ENCODE measurements at places on chromosomes 1 and 21.

- no peak for DNase-seq
These were observed 159.1 kb upstream of the USP24 start for GRCh38 chr1:55374216-55374615.

DNA sequence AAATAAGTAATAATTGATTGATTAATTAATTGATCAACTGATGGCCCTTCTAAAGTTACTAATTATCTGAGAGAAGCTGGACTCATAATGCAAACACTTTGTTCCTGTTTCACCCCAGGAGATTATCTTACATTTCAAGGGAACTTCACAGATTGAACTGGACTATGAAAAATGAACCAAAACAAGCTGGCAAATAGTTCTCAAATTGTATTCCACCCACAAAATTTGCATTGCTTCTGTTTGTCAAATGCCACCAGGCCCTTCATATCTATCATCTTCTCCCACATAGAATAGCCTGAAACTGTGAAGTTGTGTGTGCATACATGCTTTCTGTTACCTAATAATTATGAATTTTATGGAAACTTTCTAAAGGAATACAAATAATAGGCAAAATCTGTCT lies 104.0 kb downstream of the ZNF281 start:
- no peak for DNase-seq

DNA sequence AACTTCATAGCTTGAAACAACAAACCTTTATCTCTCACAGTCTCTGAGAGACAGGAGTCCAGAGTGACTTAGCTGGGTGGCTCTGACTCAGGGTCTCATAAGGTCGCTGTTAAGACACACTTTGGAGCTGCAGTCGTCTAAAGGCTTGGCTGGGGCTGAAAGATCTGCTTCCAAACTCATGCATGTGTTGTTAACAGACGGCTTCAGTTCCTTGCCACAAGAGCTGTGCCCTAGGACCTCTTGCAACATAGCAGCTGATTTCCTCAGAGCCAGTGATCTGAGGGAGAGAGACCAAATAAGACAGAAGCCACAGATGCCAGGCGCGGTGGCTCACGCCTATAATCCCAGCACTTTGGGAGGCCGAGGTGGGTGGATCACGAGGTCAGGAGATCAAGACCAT lies 176.8 kb downstream of the DISC1 start:
- DNase-seq: no peak

DNA sequence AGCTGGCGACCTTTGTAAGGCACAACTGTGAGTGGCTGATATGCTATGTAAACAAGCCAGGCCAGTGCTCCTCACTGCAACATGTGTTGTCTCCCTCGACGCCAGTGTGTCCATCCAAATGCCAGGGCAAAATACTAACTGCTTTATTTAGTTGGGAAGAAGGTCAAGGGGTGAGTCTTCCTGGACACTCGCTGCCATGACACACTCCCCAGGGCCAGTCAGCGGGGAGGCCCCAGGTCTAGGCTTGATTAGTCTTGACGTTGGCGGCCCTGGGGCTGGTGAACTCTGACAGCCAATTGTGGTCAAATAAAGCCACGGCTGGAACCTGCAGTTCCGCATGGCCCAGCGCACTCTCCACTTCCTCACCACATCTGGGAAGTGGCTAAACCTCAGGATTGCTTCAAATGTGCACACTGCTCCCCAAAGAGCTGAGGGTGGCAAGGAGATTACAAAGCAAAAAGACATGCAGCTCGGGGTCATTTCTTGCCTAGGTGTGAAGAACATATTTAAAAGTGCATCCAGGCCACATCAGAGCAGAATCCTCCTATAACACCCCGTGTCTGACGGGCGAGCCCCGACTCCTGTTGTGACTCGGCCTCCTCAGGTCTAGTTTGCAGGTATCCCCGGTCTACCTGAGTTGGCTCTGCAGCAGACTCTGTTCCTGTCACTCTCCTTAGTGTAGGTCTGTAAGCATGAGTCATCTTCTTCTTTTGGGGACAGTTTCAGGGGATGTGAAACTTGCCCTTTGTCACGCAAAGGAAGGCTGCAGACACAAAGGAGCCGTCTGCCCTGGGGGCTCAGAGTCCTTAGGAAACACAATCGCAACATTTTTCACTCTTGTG lies 183.5 kb downstream of the RUNX1 start:
- DNase-seq: no peak

GRCh38 chr1:92096317-92096716 lies 16.2 kb downstream of the BTBD8 start:
- DNase-seq: no peak

- no peak for DNase-seq
These were observed 115.1 kb downstream of the TOMM20 start for GRCh38 chr1:235013512-235013911.

DNA sequence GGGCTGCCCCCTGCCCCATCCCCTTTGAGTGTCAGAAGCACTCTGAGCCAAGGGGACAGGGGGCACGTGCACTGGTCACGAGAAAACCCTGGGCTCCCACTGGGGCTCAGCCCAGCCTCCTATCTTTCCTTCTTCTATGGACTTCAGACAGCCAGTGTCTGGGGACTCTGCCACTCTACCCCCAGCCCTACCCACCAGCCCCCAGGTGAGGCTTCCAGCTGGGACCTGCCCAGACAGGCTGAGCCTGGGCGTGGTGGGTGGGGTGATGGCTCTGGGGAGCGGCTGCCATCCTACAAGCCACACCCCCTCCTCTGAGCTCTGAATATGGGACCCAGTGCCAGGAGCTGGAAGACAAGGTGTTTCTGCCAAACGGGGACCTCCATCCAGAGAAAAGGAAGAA lies 8.0 kb upstream of the SFN start:
- DNase-seq: no peak

All from stimulated activated CD8-positive, alpha-beta memory T cell treated with anti-CD3 and anti-CD28 coated beads, Interleukin-15, amount 100 ng/mL, for 48 hours (primary cell).